NCI-H2171 (cell line): ENCODE measurements at places on chromosomes 3 and 15.

DNA sequence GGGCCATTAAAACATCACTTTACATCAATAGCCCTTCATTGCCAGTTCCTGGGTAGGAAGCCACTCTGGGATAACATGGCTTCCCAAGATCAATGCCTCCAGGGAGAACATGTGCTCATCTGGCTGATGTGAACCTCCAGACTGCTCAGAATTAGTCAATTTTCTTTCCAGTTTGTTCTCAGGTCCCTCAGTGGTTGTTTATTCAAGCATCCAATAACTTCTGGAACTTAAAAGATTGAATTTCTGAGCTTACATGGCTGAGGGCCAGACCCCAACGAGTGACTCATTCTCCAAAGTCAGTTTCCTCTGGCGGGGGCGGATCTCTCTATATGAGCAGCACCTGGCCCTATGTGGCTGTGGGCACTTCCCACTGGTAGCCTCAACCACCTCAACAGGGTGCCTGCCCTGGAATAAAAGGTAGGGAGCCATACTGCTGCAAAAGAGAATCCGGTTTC is 34.0 kb downstream of the LYZL4 start:
- DNase-seq: no peak

DNA sequence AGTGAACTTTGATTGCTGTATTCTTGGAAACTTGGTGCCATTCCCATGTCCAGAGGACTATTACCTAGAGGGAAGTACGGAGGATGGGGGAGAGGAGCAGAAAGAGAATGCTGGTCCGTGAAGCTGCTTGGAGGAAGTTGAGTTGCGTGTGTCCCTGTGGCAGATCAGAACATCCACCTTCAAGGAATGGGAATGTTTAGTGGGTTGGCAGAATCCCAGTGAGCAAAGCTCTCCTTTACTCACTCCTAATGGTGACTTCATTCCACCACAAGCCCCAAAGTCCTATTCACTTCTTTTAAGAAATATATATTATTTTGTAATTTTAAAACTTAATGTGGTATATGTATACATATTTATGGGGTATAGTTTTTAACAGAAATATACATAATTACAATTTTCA is 247.8 kb upstream of the FEZF2 start:
- no peak for DNase-seq

GRCh38 chr15:33801954-33802353 is 166.3 kb upstream of the CHRM5 start:
- no peak for DNase-seq

GRCh38 chr3:132854856-132855535 is 132.8 kb upstream of the NPHP3 start:
- no peak for DNase-seq

DNA sequence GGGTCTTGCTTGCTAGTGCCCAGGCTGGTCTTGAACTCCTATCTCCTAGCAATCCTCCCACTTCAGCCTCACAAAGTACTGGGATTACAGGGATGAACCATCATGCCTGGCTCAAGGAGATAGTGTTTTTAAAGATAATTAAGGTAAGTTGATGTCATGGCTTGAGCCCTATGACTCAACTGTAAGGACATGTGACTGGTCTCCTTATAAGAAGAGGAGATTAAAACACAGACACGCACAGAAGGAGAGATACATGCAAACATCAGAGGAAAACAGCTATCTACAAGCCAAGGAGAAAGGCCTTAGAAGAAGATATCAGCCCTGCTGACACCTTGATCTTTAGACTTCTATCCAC is 220.4 kb upstream of the GADL1 start:
- no peak for DNase-seq

DNA sequence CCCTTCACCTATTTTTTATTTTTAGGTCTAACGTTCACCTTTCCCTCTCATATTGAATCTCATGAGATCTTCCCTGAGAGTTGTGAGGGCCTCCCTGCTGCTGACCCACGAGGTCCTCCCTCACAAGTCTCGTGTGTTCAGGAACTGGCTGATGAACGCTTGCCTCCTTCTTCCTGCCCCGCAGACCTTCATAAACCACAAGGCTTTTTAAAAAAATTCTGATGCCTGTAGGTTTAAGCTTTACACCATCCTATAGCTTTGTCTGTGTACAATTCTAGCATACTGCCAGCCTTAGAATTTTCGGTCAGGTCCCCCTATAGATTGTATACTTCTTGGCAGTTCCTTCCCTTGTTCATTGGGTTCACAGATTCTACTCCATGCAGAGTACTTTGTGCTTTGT is 50.5 kb downstream of the CHST2 start:
- no peak for DNase-seq

GRCh38 chr3:10926811-10927521 is 65.6 kb upstream of the SLC6A1 start:
- DNase-seq: no peak

DNA sequence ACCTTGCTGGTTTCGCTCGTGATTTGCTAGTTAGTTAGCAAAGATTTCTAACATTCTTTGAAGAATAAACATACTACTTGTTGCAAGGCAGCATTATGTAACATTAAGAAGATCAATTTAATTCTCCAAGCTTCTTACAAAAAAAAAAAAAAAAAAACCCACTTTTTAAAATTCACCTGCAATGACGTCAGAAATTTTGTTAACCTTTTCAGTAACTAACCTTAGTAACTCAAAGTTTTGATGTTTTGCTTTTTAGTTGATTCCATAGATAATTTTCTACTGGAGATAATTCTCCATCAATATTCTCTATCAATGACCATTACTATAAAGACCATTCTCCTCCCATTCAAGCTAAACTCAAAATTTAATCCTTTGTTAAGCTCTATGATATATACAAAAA is 491.8 kb upstream of the TBL1XR1 start:
- no peak for DNase-seq

- no peak for DNase-seq
These were observed 3.4 kb downstream of the PIGZ start for GRCh38 chr3:196965112-196965803.

DNA sequence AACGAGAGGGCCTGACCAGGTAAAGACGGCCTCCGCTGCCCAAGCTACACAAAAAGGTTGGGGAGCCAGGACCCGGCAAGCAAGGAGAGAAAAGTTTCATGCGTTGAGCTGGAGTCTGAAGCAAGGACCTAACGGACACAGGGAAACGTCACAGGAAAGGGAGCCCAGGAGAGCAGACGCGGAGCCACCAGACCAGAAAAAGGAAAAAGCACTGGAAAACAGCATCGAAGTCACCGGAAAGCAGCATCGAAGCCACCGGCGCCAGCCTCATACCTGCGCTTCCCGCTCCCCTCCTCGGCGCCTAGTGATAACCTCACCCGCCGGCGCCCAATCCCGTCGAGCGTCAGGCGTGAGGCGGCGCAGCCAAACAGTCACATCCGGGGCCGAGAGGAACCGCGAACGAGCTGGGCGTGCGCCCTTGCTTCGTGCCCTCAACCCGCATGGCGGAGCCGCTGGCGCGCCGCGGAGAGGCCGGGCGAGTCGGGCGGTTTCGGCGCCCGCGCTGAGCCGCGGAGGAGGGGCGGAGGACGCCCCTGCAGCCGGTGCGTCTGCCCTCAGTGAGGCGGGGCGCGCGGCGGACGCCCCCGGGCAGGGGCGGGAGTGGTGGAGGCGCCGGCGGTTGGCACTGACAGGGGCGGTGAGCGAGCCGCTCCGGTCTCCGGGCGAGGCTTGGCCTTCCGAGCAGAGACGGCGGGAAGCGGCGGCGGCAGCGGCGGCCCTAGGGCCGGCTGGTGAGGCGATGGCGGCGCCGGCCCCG is at the start of the genes FBXO45 and WDR53:
FBXO45 (plus strand) TSS at position 415 of the 757 bp plus-strand sequence; CDS start at position 740, 325 bp downstream.
WDR53 (minus strand) TSS at position 309 of the 757 bp plus-strand sequence. CDS start 7,079 bp downstream, outside the sequence.
- peak; percentile 96 for DNase-seq

GRCh38 chr15:99473981-99474906 is 91.5 kb upstream of the MEF2A start:
- DNase-seq: no peak

- no peak for DNase-seq
These were observed 105.3 kb downstream of the CD47 start for GRCh38 chr3:107985496-107985895.

GRCh38 chr3:5192571-5193365 is 5.3 kb downstream of the EDEM1 start:
- no peak for DNase-seq

GRCh38 chr15:41180206-41180789 is 50.3 kb downstream of the EXD1 start:
- no peak for DNase-seq

- DNase-seq: no peak
These were observed 62.3 kb upstream of the ASB14 start for GRCh38 chr3:57354768-57355167.

DNA sequence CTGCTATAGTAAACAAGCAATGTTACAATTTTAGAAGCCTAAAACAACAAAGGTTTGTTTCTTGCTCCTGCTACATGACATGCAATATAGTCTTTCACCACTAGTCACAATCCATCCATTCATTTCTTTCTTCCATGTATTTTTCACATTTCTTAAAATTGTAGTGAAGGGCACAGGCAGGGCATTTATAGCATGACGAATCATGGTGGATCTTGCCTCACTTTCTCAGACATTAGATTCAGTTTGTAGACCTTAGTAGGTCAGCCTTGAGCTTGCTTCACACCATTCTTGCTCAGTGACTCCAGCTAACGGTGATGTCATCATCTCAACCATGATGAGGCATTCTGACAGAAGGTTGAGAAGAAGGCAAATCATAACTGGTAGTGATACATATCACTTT is 546.8 kb downstream of the TBL1XR1 start:
- no peak for DNase-seq

DNA sequence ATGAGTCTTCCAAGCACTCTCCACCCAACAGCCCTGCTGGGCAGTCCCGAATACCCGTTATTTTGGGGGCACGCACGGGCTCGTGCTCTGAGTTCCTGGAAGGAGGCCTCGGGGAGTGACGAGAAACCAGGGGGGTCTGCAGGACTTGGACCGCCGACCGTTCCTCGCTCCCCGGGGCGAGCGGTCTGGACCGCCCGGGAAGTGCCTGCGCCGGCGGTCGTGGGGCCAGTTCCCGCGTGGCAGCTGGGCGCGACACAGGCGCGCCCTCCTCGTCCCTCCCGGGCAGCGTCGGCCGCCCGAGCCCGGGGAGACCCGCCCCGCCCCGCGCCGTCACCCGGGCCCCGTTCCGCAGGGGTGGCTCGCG is 387 bp downstream of the GNB4 start:
- peak; percentile 5 for DNase-seq
